T47D (cell line): ENCODE measurements at places on chromosomes 2 and 18.

DNA sequence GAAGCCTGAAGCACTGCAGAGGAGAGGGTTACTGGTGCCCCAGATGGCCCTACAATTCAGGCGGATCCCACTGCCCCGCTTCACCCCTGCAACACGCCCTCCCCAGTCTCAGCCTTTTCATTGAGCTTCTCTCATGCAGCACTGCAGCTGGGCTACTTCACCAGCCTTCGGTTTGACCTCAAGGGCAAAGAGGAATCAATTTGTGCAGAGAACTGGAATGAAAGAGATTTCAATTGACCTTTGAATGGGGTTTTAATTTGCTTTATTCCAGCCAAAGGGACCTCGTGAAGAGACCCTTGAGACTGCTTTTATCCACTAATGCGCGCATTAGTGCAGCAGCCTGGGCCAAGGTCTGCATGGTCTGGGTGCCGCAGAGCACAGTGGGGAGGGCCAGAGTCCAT lies 8.8 kb upstream of the POMC start:
- DNase-seq: no peak

GRCh38 chr18:10979411-10979810 lies 170.0 kb downstream of the PIEZO2 start:
- no peak for DNase-seq

DNA sequence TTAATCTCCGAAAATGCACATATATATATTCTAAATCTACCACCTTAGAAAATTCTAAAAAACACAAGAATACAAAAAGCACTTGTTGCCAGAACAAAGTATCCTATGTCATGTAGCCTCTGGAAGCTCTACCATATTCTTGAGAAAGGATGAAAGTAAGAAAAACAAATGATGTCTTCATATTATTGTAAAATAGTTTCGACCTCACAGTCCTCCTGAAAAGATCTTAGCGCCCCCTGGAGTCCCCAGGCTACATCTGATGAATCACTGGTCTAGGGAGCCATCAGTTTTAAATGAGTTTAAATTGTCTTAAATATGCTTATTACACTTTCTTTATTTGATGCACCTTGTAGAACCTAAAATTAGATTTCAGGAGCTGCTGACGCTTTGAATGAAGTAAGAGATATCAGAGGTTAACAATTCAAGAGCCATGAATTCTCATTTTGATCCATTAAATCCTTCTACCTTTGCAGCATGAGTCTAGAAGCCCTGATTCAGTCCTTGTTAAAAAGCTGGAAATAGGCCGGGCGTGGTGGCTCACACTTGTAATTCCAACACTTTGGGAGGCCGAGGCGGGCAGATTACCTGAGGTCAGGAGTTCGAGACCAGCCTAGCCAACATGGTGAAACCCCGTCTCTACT lies 138.8 kb downstream of the MCFD2 start:
- peak; percentile 53 for DNase-seq

GRCh38 chr2:169082995-169083394 lies 13.6 kb downstream of the DHRS9 start:
- no peak for DNase-seq

DNA sequence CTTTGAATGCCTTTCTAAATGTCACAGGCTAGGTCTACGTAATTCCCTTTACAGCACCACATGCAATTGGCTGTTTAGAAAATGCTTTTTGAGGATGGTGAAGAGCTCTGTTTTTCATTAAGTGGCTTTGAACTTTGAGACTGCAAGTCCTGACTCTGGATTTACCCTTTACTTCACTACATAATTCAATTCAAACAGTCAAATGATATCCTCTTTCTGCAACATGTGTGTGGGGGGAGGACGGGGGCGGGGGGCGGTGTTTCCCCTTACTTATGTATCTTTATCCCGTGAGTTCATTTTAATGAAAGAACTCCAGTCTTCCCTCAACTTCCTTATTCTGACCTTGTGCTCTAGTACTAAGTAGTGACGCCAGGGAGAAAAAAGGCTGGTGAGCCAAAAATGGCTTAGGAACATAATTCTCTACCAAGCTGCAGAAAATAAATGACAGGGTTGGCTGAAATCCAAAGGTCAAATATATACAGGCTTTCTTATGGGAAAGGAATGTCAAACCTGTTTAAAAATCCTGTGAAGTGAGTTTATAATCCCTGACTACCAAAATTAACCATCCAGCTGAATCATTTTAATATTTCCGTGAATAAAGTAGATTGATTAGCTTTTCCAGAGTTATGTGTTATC lies 119.6 kb downstream of the SLC8A1 start:
- no peak for DNase-seq

DNA sequence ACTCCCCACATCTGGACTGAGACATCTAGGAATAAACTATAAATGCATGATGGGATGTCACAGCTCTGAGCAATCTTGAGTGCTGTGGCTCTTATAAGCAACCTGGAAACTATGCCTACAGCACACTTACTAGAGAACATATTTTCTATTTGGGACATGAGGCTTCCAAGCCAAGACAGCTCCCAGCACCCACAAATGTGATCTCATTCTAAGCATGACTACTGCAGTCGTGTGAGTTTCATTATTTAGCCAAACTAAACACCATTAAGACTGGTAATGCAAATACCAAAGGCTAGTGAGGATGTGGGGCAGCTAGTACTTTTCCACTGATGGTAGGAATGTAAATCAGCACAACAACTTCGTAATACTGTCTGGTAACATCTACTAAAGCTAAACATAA lies 72.5 kb downstream of the RTTN start:
- peak; percentile 4 for DNase-seq

GRCh38 chr2:119821266-119821665 lies 61.5 kb downstream of the PTPN4 start:
- no peak for DNase-seq

GRCh38 chr2:25285265-25286024 lies 56.3 kb downstream of the DNMT3A start:
- DNase-seq: no peak

DNA sequence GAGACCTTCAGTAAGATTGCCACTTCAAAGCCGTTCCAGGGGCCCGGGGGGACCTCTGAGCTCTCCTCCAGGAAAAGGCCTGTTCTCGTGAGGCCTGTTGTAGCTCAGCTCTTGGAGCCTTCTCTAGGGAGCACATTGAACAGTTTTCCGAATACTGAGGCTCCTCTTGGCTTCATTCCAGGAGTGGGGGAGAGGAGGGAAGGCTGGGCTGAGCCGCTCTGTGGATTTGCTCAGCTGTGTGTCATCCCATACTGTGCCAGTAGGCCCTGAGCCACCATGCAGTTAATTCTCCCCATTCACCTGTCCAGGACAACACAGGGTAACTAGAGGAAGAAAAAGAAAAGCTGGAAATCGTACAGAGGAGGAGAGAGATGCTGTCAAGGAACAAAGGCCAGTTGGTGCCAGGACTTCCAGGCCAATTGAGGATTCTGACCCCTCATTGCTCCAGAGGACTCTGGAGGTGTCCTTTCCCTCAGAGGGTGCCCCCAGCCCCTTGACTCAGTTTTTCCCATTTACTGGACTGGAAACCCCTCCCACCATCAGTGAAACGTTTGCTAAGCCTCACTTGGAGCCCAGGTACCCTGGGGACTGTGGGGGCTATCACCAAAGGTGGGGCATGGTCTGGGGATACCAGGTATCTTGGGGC lies 41.4 kb downstream of the HS1BP3 start:
- peak; percentile 29 for DNase-seq

DNA sequence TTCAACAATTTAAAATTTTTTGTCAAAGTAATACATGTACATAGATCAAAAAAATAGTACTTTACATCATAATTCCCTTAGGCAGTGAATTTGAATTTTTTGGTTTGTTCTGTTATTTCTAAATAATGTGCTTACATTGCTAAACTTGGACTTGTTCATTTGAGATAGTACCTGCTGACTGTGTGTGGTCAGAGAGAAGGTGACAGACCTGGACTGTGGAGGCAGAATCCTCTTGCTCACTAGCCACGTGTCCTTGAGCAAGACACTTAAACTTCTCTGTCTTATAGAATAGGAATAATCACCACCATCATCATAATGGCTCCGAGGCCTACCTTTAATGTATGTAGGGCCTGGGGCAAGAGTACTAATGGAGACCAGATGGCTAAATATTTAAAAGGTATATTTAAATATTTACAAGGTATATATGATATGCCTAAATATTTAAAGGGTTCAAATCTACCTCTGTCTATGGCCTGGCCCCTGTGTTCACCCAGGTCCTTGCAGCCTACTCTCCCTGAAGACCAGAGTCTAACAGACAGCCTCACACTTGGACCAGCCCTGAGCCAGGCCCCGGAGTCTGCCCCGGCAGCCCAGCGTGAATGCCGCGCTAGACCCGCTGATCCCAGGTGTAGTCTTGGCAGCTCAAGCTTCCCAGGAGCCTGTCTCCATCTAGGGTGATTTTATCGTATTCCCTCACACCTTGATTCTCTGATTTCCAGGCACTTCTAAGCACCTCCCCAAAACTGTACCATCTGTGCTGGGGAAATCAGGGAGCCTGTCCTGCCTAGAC lies 33.5 kb downstream of the ZNF532 start:
- no peak for DNase-seq

DNA sequence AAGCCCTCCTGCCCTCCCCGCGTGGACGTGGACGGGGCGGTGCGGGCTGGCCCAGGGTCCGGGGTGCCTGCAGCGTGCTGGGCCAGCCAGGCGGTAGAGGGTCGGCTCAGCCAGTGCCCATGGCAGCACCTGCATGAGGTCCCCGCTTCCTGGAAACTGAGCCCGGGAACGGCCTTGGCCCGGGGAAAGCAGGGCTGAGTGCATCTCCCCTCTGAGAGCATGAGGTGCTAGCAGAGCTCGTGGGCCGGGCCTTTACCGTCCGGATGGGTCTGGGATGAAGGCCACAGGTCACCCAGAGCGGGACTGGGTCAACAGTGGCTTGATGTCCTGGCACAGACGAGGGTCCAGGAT lies 39.8 kb downstream of the TSHZ1 start:
- no peak for DNase-seq

GRCh38 chr2:74496997-74497776 lies 2.2 kb downstream of the LBX2 start:
- no peak for DNase-seq

- DNase-seq: no peak
Measured at GRCh38 chr2:201984333-201984732, 49.3 kb upstream of the FZD7 start.

GRCh38 chr2:48444404-48444803 lies 85.5 kb upstream of the STON1 start:
- no peak for DNase-seq

DNA sequence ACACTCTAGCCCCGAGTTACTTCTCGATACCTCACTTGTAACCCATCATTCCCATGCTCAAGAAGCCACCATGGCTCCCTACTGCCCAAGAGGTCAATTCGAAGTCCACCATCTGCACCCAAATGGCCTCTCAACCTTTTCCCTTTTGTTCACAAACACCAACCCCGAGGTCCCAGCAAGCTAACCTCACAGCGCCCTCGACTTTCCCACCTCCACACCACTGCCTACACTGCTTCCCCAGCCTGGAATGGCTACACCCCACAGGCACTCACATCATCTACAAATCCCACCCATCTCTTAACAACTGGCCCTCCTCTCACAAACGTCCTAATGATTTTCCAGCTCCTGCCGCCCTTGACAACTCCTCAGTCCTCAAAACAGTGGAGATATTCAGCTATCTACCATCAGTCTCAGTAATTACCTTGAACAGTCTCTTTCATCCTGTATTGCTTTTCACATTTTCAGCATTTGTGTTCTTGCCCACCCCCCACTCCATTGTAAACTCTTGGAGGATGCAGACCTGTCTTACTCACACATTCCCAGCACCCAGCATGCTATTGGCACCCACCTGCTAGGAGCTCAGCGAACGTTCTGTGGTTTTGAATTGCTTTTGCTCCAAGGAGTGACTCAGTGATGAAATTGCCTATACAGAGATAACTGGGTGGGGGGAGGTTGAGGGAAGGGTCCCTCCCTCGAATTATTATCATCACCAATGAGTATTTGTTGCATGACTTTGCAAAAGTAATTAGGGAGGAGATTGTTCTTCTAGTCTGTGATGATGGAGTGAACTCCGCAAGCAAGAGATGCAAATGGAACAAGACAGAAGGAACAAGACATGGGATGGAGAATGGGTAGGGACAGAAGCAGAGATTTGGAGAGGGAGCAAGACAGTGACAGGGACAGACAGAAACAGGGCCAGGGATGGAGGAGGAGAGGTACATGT lies 106.8 kb downstream of the CYP26B1 start:
- DNase-seq: no peak

GRCh38 chr18:55635439-55635838 lies 47.4 kb upstream of the TCF4 start:
- DNase-seq: no peak

GRCh38 chr2:135798275-135798705 lies 38.7 kb downstream of the LCT start:
- DNase-seq: no peak

- DNase-seq: peak; percentile 56
Measured at GRCh38 chr2:105744091-105744908, 412 bp upstream of the NCK2 start.

GRCh38 chr18:7117390-7118355 lies at the start of gene LAMA1:
TSS of gene LAMA1 (minus strand) at chr18:7117797. CDS start at chr18:7117720, 77 bp downstream.
- DNase-seq: no peak

DNA sequence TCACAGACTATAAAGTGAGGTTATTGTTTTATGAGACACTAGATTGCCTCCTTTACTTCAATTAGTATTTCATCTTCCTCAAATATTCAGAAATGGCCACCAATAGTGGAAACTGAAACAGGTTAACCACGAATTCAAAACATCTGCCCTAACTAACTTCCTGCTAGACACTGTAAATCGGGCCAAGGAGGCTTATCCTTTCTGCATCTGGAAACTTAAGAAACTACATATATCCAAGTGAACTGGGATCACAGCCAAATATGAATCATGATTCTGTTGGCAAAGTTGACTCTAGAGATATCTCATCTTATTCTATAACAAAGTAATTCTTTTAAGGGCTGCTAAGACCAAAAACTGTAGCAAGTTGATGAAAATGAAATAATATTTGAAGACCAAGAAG lies 136.6 kb upstream of the ZC3H15 start:
- no peak for DNase-seq

DNA sequence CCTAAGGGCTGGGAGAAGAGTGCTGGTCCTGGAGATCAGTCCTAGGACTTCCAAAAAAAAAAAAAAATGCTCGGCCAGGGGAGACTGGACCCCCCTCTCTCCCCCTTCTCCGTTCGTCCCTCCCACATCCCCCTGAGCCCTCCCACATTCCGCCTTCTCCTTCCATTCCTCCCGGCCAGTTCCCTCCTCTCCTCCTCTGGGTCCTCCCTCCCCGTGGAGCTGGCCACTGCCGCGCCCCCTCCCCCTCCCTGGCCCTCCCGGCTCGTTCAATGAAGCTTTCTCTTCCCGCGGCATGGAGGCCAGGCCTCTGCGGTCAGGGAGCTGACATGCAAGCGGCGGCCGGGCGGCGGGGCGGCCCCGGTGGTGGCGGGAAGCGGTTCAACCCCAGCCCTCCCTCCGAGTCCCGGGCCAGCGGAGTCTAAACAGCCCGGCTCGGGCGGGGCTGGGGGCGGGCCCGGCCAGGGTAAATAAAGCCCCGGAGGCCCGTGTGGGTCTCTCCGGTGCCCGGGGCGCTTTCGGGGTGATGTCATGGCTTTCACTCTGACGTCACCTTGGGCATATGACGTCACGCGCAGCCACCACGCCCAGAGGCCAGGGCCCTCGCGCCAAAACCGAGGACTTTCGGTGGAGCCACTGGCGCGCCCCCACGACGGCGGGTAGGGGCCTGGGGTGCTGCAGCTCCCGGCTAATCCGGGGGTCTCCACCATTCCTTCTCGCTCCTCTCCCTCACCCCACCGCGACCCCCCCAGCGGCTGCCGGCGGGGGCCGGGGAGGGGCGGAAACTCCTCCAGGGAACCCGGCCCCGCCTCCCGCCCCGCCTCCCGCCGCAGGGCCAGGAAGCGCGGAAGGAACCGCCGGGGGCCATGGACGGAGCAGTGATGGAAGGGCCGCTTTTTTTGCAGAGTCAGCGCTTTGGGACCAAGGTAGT lies at the start of the genes DOK1 and LOXL3:
Gene DOK1 (plus strand): TSS at position 829 of the 928 bp plus-strand sequence. CDS start 35 bp downstream, at position 864.
Gene LOXL3 (minus strand): TSS at position 51 of the 928 bp plus-strand sequence. CDS start 1,308 bp downstream, outside the sequence.
- DNase-seq: peak; percentile 75

GRCh38 chr2:127100251-127101047 lies 6.5 kb downstream of the BIN1 start:
- peak; percentile 32 for DNase-seq
